ENCODE measurements at places on chromosomes 11 and 22.

DNA sequence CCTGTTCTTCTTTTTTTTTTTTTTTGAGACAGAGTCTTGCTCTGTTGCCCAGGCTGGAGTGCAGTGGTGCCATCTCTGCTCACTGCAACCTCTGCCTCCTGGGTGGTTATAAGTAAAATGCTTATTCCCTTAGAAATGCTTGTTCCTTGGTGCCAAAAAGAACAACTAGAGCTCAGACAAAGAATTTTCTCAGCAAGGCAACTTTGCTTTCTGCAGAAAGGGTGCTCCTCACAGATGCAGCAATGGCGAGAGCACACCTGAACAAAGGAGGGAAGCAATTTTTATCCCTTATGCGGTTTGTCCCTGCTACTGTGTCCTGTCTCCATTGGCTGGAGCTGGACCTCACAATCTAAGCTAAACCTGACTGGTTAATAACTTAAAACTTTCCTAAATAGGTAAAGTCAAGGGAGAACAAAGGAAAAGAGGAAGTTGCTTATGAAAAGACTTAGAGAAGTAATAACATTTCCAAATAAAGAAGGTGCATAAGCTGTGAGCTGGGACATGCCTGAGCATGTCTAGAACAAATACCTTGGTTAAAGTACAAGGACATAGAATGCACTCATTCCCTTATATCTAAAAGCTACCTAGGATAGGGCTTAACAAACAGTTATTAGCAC, 90.0 kb upstream of the PRR5 start:
- DNase-seq = no peak

DNA sequence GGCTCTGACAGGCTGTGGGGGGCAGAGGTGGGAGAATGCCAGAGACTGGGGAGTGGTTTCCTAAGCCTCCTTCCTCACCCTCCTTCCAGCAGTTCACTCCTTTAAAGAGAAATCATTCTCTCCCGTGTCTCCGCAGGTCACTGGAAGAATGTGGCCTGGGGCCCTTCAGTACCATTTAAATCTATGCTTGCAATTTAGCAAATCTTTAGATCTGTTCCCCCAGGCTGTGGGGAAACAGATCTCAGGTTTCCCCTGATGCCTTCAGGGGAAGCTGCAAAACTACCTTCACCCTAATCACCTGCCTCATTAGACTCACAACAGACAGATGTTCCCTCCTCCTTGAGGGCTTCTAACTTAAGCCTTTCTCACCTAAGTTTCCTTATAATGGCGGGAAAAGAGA, 55.3 kb downstream of the KIRREL3 start:
- DNase-seq = no peak

DNA sequence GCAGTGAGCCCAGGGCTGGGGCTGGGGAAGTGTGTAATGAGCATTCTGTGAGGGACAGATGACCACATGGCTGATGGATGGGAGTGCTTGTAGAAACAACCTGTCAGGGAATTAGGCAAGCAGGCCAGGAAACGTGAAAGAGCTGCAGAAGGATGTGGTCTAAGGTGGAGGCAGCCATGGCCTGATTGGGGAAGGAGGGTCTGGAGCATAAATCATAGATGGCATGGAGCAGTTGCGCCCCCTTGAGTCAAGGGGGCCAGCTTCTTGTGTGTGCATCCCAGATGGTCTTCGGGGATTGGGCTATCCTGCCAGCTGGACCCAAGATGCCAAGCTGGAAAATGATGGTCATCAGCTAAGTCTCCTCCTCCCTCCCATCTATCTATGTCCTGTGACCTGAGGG, 119.4 kb upstream of the CLPB start:
- no peak for DNase-seq

- no peak for DNase-seq
These were observed 7.7 kb upstream of the FLI1 start for GRCh38 chr11:128686021-128686741.

GRCh38 chr11:30707110-30707509, 121.0 kb upstream of the MPPED2 start:
- no peak for DNase-seq

DNA sequence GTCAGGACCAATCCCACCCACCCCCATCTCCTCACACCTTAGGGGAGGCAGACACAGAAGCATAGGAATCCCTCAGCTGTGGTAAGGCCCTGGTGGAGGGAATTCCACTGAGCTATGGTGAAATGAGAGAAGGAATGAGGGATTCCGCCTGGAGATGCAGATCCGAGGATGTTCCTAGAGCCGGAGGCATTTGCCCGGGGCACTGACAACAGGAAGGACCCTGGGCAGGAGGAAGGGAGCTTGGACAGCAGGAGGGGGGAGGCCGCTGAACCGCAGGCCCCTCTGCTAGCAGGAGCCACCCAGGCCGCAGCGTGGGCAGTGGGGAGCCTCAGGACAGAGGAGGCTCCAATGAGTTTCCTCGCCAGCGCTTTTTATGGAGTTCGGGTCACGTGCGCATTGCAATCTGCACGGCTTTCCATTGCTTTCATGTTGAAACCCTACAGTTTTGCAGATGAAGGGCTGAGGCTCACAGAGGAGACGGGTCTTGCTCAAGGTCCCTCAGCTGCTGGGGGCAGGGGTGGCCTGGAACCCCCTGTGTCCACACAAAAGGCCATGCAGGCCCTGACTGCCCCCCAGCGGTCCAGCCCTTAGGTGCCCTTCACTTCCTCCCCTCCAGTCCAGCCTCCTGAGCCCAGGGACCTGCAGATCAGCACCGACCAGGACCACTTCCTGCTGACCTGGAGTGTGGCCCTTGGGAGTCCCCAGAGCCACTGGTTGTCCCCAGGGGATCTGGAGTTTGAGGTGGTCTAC, 15.5 kb downstream of the CSF2RB start:
- DNase-seq = no peak

DNA sequence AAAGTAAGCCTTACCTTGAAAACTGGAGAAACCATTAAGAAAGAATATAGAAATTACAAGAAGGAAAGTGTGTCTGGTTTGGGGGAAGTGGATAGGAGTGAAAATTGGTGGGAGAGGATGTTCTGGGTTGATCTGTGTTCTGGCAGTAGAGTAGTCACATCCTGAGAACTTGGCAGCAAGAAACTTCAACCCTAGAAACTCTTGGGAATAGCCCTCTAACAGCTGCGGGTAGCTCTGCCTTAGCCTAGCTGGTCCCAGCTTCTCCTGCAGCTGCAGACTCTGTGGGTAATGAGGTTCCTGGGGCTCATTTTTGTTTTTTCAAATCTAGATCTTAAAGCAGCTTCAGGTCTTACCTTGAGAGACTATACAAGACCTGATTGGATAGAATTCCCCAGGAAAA, 24.2 kb upstream of the OR6X1 start:
- no peak for DNase-seq

DNA sequence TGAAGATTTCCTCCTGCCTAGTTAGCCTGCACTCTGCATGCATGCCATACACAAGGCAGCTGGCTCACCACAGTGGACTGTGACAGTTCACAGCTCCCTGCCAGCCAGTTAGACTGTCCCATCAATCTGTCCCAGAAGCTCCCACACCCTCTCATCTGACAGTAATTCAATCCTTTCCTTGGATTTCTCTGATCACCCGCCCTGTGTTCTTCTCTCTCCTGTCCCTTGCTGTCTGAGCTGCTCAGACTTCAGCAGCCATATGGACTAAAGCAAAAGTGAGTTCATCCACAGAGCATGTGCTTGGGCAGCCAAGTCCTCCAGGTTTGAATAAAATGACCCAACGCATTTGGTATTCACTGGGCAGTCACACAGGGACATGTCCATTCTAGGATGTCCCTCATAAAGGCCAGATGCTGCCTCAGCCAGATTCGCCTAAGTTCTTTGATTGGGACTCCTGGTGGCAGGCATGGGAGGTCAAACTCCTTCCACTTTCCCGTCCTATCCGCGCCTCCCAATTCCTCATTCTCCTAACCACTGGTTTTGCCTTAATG, 54.5 kb upstream of the ZBTB44 start:
- DNase-seq = no peak

DNA sequence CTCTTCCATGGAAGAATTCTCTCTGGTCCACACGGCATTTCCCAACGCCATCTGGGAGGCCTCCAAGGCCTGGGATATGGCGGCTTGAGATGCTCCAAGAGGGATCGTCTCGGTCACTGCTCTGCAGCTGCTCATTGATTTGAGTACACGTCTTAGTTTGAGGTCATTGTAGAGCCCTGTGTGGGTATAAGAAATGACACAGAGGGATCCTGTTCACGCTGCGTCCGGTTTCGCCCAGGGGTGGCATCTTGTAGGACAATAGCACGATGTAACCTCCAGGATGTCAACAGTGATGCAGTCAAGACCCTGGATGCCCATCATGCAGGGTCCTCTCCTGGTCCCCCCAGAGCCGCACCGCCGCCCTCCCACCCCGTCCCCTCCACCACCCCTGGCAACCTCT, 564.6 kb downstream of the BRD1 start:
- DNase-seq = no peak

- no peak for DNase-seq
These were observed 123.7 kb upstream of the TRPC6 start for GRCh38 chr11:101707477-101707876.

DNA sequence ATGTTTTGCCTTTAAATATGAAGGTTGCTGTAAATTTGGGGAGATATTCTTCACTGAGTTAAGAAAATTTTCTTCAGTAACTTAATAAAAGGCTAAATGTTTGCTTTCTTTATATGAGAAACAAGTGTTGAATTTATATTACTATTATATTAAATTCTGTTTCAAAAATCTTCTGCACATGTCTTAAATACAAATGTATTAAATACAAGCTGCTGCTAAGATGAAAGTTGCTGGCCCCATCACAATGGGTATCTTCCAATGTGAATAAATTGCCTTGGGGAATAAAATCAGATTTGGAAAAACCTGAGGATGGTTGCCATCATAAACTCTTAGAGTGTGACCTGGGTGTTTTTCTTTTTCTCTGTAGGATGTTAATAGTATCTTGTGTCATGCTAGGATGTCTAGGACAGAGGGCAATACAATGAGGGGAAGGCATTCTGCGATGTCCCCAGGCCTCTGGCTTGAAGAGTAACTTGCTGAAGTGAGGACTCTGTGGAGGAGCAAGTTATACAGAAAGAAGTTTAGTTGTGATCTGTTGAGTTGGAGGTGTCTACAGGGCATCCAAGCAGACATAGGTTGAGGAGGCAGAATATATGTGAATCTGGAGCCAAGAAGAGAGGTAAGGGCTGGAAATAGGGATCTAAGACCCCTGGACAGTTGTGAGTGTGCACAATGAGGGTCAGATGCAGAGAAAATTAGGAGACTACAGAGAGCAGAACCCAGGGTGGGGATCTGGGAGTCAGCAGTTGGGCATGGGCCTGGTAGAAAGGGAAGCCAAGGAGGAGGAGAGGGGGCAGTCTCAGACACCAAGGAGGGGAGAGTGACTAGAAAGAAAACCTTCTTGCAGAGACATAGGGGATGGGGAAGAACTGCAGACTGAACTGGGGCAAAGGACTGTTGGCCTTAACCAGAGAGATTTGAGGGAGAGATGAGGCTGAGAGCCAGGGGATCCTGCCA, 4.8 kb downstream of the IGLL5 start:
- DNase-seq = no peak

- DNase-seq = no peak
These were observed 144.7 kb upstream of the LMO1 start for GRCh38 chr11:8408151-8408941.

- no peak for DNase-seq
These were observed 23.8 kb upstream of the CAPRIN1 start for GRCh38 chr11:34027516-34028408.

- DNase-seq = no peak
These were observed 56.2 kb downstream of the CASP12 start for GRCh38 chr11:104841973-104842525.

DNA sequence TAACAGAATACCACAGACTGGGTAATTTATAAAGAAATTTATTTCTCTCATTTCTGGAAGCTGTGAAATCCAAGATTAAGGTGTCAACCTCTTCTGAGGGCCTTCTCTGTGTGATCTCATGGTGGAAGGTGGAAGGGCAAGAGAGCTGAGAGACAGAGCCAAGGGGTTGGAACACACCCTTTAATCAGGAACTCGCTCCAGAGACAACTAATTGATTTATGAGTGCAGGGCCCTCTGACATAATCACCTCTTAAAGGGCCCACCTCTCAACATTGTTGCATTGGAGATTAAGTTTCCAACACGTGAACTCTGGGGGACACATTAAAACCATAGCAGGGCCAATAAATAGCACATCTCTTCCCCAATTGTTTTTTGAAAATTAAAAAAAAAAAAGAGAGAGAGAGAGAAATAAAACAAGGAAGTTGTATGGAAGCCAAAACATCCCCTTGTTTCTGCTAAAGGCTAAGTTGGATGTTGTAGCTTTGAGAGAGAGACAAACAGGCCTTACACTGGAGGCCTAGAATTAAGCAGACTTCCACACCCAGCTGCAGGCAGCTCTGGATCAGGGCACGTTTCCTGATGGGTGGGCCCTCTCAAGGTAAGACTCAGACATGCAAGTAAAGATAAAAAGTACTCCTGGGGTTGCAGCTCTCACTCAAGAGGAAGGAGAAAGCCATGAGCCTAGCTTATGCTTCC, 64.1 kb upstream of the BIRC3 start:
- DNase-seq = no peak

DNA sequence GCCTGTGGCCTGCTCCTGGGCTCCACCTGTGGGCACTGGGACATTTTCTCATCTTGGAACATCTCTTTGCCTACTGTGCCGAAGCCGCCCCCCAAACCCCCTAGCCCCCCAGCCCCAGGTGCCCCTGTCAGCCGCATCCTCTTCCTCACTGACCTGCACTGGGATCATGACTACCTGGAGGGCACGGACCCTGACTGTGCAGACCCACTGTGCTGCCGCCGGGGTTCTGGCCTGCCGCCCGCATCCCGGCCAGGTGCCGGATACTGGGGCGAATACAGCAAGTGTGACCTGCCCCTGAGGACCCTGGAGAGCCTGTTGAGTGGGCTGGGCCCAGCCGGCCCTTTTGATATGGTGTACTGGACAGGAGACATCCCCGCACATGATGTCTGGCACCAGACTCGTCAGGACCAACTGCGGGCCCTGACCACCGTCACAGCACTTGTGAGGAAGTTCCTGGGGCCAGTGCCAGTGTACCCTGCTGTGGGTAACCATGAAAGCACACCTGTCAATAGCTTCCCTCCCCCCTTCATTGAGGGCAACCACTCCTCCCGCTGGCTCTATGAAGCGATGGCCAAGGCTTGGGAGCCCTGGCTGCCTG, 1.4 kb downstream of the SMPD1 start:
- no peak for DNase-seq

GRCh38 chr22:20511578-20512229, 4.3 kb downstream of the MED15 start:
- no peak for DNase-seq

GRCh38 chr11:77140231-77140851, 12.3 kb downstream of the MYO7A start:
- DNase-seq = no peak

DNA sequence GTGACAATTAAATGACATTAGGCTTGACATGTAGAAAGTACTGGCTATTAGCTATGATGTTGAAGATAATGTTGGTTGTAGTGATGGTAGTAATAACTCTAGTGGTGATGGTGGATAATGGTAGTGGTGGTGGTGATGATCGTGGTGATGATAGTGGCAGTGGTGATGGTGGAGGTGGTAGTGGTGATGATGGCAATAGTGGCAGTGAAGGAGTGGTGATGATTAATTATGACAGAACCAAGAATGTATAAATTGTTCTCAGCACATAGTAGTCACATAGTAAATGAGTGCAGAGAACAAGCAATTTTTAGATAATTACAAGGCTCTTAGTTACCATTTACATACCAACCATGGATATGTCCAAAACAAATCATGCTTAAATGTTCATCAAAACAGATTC, 5.3 kb upstream of the CD44 start:
- no peak for DNase-seq

GRCh38 chr22:17965538-17966402, 58.6 kb downstream of the MICAL3 start:
- no peak for DNase-seq
